ENCODE measurements at places on chromosomes 6 and 20.

DNA sequence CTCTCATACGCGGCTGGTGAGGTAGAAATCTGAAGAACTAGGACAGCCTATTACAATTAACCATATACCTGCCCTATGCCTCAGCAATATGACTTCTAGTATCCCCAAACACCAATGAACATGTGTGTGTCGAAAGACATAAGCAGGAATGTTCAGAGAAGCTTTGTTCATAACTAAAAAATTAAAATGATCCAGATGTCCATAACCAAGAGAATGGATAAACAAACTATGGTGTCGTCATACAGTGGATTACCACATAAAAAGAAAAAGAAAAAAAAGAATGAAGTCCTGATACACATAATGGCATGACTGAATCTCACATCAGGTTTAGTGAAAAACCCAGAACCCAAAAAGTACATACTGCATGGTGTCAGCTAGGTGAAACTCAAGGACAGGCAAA lies 73.9 kb downstream of the MDN1 start:
- DNase-seq: no peak

- DNase-seq: no peak
Observed at GRCh38 chr6:31575335-31575901, at the start of gene TNF. TNF (plus strand) TSS chr6:31575565; CDS start chr6:31575742, 177 bp downstream.

DNA sequence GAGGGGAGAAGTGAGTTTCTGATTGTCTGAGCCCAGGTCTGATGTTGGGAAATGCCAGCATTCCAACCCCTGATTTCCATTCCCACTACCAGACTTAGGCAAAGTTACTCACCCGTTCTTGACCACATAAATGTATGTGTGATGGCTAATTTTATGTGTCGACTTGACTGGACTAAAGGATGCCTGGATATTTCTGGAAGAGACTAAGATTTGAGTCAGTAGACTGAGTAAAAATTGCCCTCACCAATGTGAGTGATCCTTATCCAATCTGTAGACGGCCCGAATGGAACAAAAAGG lies 95.8 kb upstream of the TAB2 start:
- DNase-seq: no peak

- no peak for DNase-seq
Observed at GRCh38 chr6:23413327-23414050, 712.5 kb upstream of the NRSN1 start.

DNA sequence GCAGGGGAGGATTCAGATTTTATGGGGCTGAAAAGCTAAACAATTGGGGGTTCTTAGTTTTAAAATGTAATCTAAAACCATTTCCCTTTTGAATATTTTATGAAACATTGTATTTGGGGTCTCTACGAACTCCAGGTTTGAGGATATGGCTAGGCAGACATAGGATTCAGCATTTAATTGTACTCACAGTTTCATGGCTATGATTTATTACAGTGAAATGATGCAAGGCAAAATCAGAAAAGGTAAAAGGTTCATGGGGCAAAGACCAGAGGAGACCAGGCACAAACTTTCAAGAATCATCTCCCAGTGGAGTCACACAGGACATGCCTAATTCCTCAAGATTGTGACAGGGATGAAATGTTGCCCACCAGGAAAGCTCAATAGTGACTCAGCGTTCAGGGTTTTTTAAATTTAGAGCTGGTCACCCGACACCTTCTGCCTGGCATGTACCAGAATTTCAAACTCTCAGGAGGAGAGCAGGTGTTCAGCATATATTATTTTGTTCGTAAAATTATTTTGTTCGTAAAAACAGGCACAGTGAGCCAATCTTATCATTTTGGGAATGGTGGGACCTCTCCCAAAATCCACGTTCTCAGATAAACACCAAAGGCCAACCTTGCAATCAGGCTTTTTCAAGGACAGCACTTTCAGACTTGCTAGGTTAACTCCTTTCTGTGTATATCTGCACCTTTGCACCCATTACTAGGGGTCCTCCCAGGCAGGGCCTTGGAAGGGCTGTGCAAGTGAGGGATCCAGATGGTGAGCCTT lies 270.3 kb downstream of the NKAIN2 start:
- no peak for DNase-seq
